ENCODE measurements at places on chromosomes 12 and 14.

DNA sequence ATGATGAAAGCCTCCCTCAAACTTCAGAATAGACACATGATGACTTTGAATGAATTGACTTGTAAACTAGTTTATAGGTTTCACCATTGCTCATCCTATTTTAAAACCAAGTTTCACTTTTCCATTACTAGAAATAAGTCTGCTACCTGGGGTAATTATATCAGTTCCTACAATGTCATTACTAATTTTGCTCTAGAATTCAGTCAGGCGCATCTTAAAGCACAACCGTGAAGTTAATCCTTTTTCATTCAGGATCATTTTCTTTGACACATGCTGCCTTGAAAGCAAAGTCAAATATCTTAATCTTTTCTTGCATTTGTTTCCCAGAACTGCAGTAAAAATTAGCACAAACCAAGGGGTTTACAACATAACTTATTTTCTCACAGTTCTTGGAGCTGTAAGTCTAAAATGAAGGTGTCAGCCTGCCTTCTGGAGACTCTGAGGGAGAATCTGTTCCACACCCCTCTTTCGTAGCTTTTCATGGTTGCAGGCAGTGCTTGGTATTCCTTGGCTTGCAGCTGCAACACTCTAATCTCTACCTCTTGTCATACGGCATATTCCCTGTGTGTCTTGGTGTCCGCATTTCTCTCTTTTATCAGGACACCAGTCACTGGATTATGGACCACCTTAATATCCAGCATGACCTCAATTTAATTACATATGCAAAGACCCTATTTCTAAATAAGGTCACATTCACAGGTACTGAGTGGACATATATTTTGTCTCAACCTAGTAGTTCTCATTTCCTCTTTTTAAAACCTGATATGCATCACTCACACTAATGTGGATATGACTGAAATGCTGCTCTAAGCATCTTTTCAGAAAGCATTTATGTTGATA is 114.3 kb upstream of the PDZRN4 start:
- DNase-seq: no peak

GRCh38 chr14:67971627-67972625 is 152.3 kb downstream of the RAD51B start:
- DNase-seq: no peak

DNA sequence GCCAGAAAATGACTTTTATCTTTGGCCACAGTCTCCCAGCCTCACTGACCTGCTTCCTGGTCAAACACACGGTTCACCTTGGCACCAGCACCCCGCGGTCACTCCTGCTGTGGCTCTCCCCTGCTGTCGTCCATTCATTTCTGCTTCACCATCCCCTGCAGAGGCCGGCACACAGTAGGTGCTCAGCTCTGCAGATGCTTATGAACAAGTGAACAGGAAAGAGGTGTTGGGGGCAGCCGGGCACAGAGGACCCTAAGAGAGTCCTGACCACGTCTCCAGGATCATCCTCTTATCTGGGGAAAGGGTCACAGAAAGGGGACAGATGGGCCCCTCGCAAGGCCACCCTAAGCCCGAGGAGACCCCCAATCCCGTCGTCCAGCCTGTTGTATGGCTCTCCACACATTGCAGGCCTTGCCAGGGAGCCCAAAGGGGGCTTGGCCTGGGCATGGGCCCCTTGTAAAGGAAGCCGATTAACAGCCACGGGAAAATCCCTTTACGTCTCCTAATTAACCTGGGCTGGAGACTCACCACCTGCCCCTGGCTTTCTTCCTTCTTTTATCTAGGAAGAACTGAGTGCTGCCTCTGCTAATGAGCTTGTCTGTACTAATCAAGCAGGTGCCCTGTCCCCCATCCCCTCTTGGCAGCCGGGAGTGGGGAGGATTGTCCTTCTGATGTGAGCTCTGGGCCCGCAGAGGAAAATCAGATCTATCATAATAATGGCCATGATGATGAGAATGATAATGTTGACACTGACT is 119.2 kb downstream of the AACS start:
- DNase-seq: no peak

DNA sequence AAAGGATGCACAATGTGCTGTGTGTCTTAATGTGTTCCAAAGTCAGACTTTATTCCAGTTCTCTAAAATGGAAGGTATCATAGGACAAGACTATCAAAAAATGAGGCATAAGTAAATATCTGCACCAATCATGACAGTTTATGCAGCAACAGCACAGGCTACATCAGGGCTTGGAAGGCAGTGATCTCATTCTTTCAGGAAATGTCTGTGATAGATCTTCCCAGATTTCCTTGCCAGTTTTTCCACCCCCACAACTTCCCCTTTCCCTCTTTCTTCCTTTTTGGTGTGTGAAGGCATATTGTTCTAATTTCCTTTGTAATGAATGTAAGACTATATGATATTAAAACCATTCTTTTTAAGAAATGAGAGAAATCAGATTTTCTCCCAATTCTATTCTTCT is 326.7 kb downstream of the ATP23 start:
- DNase-seq: no peak

GRCh38 chr12:62627181-62627580 is 160.6 kb downstream of the MON2 start:
- DNase-seq: no peak

- no peak for DNase-seq
Observed at GRCh38 chr12:74626397-74626796, 88.8 kb downstream of the ATXN7L3B start.

GRCh38 chr14:95460647-95461478 is 55.6 kb downstream of the SYNE3 start:
- DNase-seq: no peak

DNA sequence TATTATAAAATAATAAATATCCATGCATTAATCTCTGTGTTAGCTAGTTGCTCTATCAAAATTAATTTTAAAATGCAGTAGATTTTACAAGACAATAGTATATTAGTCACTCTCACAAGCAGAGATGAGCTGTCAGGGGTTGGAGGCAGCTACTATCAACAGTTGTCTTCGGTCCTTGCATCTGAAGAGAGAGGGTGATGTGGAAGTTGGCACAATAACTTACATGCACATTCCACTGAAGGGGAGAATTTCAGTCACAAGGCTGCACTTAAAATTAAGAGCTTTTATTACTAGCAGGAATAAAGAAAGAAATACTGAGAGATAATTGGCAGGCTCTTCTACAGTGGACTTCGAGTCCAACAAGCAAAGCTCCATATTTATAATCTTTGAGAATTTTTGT is 166.9 kb upstream of the DCN start:
- DNase-seq: no peak

GRCh38 chr12:63179224-63179623 is 28.2 kb upstream of the AVPR1A start:
- no peak for DNase-seq

GRCh38 chr14:65115615-65116014 is 13.3 kb upstream of the MAX start:
- no peak for DNase-seq

- no peak for DNase-seq
Observed at GRCh38 chr12:43210485-43211192, 341.4 kb downstream of the ADAMTS20 start.

GRCh38 chr12:97555547-97556187 is 93.1 kb downstream of the RMST start:
- DNase-seq: no peak

DNA sequence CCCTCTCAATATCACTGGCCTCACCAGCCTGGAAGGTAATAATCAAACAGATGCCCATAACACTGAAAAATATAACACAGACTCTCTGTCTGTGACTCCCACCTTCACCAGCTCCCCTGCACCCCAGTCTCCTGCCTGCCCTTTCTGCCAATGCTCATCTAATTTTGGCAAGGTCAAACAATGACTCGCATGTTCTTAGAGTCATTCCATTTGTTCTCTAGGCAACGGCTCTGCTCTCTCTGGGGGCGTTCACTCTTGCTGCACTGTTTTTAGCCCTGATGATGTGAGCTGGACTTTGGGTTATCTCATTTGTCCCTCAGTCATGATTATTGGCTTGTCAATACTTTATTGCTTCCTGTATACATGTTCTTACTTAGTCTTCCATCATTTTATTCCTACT is 691.8 kb downstream of the FLRT2 start:
- DNase-seq: no peak

DNA sequence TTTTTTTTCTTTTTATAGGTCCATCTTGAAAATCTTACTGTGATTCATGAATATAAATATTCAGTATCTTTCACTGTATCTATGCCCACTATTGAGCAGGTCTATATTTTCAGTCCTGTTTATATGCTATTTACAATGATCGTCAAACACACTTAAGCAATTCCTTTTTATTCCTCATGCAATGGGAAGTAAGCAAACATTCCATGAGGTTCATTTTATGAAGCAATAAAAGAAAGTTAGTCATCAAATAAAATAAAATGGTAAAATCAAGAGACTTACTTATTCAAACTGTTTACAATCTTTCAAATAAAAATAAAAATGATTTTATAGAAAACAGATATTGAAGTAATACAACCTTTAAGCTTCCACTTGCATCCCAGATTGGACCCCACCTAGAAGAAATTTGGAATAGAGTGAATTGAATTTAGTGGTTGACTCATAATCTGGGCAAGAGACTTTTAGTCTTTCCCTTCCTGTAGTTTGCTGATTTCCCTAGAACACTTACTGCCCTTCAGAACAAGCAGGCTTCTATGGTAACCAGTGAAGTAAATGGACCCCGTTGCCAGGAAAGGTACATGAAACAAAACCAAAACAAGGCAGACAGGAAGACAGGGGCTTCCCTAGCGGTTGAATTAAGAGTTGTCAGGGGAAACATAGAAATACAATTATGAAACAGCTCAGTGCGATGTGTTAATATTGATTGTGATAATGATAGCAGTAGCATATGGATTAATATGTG is 241.0 kb upstream of the ATP2B1 start:
- peak; percentile 25 for DNase-seq

DNA sequence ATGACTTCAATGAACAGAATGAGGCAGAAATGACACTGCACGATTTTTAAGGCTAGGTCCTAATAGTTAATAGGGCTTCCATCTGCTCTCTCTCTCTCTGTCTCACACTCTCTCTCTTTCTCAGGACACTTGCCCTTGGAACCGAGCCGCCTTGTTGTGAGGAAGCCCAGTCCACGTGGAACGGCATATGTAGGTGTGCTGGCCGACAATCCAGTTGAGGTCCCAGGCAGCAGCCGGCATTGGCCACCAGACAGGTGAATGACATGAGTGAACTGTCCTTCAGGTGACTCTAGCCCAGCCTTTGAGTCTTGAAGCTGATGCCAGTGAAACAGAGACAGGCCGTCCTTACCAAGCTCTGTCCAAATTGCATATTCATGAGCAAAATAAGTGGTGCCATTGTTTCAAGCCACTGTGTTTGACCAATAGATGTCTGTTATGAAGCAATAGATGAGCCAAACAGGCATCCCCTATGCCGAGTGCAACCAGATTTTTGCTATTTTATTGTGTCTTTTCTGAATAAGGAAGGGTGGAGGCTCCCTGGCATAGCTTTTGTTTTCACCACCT is 217.5 kb upstream of the LHX5 start:
- DNase-seq: no peak

DNA sequence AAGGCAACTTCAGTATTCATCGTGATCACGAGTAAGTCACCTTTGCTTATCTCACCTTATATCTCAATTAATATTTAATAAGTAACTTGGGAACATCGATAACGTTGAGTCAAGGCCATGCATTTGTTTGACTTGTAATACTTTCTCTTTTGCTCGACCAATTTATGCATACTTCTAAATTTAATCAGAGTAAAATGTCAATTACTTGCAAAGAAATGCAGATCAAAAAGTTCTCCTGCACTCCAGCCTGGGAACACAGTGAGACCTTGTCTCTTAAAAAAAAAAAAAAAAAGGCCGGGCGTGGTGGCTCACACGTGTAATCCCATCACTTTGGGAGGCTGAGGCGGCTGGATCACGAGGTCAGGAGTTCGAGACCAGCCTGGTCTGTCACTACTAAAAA is 11.8 kb upstream of the HIP1R start:
- no peak for DNase-seq
